Fibroblast of mammary gland (primary cell): ENCODE measurements at places on chromosomes 6 and 20.

DNA sequence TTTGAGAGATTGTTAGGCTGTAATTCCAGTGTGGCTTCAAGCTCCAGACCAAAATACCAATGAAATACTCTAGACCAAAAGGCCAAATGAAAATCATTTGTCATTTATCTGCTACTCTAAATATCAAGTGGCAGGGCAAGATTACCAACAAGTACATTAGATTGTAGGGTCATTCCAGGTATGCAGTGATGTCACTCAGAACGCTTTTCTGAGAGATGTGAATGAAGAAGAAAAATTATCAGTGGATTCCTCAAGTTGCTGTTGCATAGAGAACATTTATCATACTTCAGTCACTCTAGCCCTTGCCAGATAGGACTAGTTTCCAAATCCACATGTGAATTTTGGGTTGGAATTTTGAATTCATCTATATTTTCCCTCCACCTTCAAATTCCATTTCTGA lies 65.0 kb downstream of the ZFAND3 start:
- DNase-seq = no peak

DNA sequence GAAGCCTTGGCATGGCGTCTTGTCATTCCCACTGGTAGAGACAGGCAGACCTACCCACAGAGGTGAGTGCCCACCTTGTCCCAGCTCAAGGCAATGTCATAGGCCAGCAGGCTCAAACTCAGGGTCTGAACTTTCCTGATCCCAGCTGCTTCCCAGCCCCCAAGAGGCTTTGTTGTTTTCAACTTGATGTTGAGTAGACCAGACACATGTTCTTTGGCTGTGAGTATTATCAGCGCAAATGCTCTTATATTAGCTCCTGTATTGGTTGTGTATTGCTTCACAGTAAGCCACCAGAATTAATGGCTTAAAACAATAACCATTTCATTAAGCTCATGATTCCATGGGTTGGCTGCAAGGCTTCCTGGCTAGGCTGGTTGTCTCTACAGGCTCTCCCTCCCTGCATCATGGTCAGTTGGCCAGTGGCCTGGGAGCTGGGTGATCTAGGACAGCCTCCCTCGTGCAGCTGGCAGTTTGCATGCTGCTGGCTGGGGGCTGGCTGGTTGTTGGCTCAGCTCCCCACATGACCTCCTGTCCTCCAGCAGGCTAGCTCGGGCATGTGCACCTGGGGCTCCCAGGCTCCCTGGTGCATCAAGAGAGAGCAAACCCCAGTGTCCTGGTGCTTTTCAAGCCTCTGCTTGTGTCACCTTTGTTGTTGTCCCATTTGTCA lies 21.6 kb downstream of the TOX2 start:
- peak; percentile 38 for DNase-seq

- peak; percentile 53 for DNase-seq
Measured at GRCh38 chr6:136782021-136782770, 10.1 kb downstream of the MAP3K5 start.

DNA sequence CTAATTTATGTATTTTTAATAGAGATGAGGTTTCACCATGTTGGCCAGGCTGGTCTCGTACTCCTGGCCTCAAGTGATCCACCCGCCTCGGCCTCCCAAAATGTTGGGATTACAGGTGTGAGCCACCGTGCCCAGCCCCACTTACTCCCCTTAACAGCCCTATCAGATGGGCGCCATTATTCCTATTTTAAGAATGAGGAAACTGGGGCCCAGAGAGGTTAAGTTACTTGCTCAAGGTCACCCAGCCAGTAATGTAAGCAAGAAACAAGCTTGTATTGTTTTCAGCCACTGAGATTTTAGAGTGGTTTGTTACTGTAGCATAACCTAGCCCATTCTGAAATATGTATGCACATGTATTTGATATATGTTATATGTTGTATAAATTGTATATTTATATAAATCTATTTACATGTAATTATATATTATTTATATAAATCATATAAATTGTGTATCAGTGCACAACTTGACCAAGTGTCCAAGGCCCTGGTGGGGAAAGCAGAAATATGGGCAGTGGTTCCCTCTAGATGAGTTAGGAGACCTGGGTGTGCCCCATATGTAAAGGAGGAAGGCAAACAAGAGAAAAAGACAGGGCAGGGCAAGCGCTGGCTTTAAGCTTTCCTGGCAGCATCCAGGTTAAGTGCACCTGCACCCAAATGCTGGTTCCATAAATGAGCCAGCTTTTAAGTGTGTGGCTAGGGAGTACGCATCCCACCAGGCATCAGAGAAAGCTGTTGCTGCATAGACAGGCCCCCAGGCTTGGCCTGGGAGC lies 1.2 kb upstream of the GUCA1A start:
- DNase-seq = no peak

GRCh38 chr6:23145781-23146180 lies 576.4 kb downstream of the HDGFL1 start:
- DNase-seq = peak; percentile 73

DNA sequence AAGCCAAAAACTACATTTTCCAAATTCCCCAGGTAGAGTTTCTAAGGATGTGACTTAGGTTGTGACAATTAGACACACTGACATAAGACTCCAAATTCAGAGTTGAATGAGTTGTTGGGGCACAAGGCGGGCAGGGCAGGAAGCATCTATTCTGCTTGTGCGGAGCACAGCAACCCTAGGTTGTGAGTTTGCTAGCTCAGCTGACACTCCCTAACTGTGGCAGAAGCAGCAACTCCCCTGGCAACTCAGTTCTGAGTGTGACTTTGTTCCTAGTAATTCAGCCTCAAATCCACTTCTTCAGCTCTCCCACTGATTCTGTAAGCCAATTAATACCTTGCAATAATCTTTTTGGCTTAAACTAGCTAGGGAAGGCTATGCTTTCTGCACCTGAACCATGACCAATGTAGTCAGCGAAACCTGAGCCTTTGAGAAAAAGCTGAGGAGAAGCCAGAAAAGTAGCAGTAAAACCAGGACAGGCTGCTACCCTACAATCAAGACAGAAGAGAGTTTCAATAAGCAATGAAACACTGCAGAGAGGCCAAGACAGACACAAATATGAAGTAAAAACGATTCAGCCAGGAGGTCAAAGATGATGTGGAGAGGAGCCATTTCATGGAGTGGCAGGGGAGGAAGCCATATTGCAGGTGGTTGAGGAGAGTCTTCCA lies 30.0 kb upstream of the PAQR8 start:
- no peak for DNase-seq

- no peak for DNase-seq
Measured at GRCh38 chr6:149694921-149695320, 23.0 kb downstream of the LATS1 start.

- DNase-seq = no peak
Measured at GRCh38 chr6:34773916-34774315, 16.6 kb downstream of the SNRPC start.

DNA sequence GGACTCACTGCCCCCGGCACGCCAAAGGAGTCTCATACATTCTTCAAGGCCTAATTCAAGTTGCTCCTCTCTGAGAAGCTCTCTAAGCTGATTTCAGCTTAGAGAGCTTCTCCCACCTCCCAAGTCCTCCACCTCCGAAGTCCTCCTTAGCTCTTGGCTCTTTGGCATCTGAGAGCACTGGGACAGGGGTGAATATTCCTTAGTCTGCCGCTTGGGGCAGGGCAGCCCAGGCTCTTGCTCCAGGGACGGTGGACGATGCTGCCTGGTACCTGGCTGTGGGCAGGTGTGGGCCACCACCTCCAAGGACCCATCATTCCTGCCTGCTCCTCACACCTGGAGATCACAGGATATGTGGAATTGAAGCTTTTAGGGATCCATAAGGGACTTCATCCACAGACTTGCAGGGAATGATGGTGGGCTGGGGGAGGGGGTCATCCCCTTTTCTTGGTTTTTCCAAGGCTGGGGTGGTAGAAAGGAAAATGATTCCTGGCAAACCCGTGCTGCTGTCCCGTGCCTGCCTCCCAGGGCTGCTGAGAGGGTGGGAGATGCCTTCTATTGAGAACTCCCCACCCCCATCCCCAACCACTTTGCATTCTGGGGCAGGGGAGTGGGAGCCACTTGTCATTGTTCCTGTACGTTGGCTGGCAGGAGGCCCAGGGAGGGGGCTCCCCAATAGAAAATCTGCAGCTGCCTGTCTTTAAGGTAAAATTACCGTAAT lies 57.4 kb downstream of the ARHGAP40 start:
- DNase-seq = peak; percentile 10

- no peak for DNase-seq
Measured at GRCh38 chr6:163380216-163380615, 34.3 kb upstream of the QKI start.

DNA sequence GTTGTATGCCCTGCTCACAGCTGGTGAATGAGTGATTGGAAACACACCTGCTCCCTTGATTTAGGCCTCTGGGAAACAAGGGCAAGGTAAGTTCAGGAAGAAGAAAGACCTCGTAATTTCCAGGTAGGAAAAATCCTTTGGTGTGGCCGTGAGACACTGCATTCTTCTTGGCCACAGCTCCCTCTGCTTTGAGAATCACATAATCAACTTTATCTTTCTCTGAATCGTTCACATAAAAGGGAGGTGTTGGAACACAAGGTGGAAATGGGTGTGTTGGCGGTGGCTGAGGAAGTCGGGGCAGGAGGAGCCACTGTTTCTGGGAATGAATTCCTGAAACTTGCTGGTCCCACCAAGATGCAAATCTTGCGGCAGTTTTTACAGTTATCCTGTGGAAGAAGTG lies 25.9 kb downstream of the FAM209B start:
- no peak for DNase-seq

GRCh38 chr6:93454533-93454932 lies 35.2 kb upstream of the EPHA7 start:
- no peak for DNase-seq

DNA sequence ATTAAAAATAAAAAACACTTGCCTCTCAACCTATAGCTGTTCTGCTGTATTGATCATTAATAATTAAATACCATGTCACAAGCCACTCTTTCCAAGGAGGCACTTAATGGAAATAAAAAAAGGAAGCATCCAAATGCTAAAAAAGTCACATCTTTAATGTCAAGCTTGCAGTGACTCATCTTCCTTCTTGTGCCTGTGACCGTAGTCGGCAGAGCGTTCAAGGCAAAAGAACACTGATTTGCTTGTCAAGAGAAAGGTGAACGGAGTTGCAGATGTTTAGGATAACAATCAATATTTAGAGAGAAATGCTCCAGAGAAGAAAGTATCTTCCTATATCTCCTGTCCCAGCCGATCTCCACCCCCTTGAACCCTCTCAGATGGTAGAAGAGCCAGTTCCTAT lies 341.0 kb upstream of the OPRM1 start:
- no peak for DNase-seq

- DNase-seq = no peak
Measured at GRCh38 chr20:44137266-44137801, 49.7 kb downstream of the JPH2 start.

GRCh38 chr6:55545791-55546190 lies 33.2 kb downstream of the HMGCLL1 start:
- DNase-seq = no peak

DNA sequence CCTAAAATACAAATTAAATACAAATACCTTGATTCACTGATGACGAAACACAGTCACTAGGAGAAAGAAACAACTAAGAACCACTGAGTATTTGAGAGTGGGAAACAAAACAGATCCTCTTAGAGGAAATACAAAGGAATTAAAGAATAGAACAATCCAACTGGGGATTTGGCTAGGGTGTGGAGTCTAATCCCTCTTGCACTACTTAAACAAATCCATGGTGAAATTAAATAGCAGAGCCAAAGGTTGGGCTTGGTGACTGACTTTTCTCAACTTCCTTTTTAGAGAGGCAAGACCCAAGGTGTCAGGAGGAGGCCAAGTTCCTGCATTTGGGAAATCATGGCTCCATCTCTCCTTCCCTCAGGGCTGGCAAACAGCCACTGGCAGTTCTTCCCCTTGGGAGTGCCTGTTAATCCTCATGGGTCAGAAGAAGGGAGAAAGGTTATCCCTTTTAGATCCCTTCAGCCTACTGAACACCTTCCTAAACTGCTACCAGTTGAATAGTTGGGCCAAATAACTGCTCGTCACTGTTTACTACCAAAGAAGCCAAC lies 101.2 kb upstream of the TRAF3IP2 start:
- DNase-seq = no peak
